ENCODE measurements at places on chromosomes 7 and 10.

GRCh38 chr7:156618780-156619367 is 21.7 kb upstream of the RNF32 start:
- no peak for DNase-seq

DNA sequence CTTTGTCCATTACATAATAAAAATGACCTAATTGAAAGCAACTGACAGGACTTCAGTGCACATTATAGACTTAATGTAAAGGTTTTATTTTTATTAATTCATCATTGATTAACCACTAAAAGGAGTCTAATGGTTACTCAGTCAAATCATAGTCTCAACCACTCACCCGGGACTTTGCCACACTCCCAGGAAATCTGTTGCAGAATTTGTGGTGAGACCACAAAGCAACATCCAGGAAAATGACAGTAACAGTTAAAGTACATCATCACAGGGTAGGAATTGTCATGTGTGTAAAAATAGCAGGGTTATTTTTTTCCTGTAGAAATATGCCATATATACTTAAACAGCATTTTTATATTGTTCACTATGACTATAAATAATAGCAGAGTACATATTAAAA is 6.3 kb upstream of the HGF start:
- DNase-seq = no peak

- DNase-seq = no peak
These were observed 40.2 kb downstream of the PDSS1 start for GRCh38 chr10:26737730-26738129.

GRCh38 chr10:72026278-72027111 is 61.9 kb downstream of the SPOCK2 start:
- no peak for DNase-seq

DNA sequence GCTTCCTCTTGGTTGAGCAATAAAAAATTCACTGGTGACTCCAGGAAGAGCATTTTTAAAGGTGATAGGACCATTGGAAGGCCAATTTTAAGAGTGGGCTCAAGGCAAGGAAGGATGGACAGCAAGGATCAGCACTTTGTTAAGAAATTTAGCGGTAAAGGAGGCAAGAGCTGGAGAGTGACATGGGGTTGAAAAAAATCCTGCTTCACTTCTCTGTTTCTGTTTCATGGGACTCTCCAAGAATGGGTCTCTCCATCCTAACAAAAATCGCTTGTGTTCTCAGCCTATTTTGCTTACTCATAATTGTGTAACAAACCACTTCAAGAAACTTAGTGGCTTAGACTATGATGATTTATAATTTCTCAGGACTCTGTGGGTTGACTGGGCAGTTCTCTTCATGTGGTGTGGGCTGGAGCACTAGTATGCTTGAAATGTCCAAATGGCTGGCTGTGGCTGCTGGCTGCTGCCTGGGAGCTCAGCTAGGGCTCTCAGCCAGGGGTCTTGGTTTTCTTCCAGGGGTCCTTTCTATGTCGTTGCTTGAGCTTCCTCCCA is 59.8 kb upstream of the ZNRF2 start:
- no peak for DNase-seq

- peak; percentile 15 for DNase-seq
These were observed 93.8 kb upstream of the GNA12 start for GRCh38 chr7:2937701-2938513.

GRCh38 chr7:49638166-49638565 is 135.3 kb upstream of the VWC2 start:
- DNase-seq = peak; percentile 36

- no peak for DNase-seq
These were observed 14.2 kb downstream of the INPP5A start for GRCh38 chr10:132551808-132552130.

DNA sequence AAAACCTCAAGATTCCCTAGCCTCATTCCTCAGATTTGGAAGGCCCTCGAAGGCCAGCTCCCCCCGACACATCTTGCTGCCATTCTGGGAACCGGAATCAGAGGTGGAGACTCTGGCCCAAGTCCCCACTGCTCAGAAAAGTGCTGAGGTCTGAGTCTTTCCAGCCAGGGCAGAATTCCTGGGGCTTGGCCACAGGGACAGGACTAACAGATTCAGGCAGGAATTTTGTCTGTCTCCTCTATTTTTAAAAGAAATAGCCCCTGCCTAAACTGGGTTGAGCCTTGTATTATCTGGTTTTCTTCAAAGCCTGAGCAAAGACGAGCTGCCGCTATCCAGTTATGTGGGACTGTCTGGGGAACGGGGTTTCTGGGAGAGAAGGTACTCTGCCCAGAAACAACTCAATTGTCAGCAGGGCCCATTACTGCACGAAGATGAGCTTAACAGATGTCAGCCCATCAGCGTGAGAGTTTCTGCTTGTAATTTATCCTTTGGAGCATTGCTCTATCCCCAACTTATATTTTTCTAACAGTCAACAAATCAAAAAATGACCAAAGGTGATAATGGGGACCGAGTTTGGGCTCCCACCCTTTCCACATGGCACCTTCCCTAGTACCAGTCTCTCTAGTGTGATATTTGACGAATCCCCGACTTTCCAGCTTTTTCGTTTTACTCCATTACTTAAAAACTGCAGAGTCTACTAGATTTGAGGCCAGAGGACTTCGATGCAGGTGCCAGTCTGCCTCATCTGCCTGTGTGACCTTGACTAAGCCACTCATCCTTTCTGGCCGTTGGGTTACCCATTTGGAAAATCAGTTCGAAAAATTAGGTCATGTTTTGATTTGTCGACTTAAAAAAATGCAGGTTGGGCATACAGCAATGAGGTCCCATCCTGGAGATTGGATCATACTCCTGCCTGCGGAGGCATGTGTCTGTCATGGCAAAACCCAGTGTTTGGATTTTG is 110.9 kb downstream of the WDR11 start:
- no peak for DNase-seq

GRCh38 chr7:73312831-73313520 is 4.3 kb upstream of the NSUN5 start:
- no peak for DNase-seq

- DNase-seq = no peak
These were observed 62.2 kb downstream of the REEP3 start for GRCh38 chr10:63583397-63583796.

DNA sequence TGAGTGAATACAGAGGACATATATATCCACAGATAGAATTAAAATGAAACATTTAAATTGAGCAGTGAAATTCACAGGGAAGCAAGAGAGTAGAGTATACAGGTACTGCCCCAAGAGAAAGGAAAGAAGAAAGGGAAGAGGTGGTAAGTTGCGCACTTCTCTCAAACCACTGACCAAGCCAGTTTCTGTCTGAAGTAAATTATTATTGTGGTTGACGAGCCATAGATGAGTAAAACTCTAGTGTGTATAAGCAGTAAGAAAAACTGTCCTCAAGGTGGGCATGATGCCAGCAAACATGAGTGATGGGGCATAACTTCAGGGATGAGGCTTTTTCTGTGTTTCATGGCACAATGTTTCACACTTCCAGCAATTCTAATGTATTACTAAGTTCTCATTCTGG is 4.4 kb upstream of the BET1 start:
- no peak for DNase-seq

- peak; percentile 78 for DNase-seq
These were observed 67.6 kb upstream of the DDC start for GRCh38 chr7:50632561-50633413.

Measured in H9 (cell line).